Dorsolateral prefrontal cortex (tissue), 122 donors: ENCODE measurements at places on chromosomes 2 and 18. TPM values are rescaled to one million over a fixed set of nuclear protein-coding genes. Genes with fewer than 3 reads are reported as not detected.

DNA sequence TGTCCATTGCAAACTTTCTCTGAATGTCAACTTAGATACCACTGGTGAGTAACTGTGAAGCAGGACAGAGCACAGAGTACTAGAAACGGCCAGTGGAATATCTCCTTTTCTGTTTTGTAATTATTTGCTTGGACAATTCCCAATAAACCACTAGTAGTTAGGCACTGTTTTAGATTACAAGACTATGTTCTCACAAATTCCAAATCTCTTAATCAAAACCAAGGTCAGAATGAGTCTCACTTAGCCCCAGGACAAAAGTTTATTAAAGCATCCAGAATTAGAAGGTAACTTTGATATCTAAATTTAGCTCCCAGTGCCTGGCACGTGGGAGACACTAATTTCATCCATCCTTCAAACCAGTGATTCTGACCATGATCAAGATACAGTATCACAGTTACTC is 89.0 kb downstream of the ZNF521 start:
- no peak for DNase-seq

DNA sequence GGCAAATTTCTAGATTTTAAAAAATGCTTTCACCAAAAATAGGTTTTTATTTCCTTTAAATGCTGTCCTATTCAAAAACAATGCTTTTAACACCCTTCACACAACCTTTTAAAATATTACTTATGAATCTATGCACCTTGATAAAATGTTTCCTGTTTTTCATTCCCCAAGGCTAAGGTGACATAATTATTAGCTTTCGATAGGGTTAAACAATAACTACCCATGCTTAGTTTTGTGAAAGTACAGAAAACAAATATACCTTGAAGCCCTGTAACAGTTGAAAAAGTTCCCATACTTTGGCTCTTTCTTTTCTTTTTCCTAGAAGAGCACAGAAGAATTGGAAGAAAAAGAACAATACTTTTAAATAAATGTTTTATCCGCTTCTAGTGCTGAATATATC is 54.9 kb upstream of the ITPRID2 start:
- DNase-seq, result no peak

DNA sequence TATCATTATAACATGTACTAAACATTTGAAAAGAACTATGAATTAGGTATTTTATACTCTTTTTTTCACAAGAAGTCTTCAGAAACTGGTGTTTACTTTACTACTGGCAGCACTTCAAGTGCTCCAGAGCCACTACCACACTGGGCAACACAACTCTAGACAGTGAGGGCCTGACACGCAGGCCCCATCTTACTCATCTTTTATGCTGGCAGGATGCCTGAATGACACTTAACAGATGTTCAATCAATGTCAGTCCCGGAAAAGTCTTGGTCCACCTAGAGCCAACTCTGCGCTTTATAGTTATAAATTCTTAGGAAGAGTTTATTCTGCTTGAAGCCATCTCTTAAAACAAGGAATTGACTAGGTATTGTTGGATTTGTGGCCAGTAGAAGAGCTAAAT is 8.7 kb upstream of the WIPF1 start:
- no peak for DNase-seq

- DNase-seq, result no peak
These were observed 987.2 kb upstream of the CDH2 start for GRCh38 chr18:29164020-29164706.

GRCh38 chr18:63258749-63259566 is 60.6 kb downstream of the BCL2 start:
- DNase-seq, result peak; percentile 39

DNA sequence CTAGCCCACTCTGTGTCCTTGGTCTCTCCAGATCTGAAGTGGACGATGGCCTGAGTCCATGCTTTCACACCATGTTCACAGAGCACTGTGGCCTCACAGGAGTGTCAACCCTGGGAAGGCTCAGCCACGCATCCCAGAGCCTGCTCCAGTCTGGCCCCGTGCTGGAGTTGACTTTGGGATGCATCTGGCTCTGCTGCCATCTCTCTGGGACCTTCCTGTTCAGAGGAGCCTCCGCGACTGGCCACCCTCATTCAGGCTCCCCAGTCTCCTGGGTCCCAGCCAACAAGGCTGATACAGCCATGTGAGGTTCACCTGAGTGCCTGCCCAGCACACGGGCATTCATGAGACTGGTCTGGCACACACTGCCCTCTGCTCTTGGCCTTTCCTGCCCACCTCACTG is 199.7 kb upstream of the RAB6C start:
- no peak for DNase-seq

- DNase-seq, result no peak
These were observed 16.3 kb downstream of the NRP2 start for GRCh38 chr2:205698286-205699268.

DNA sequence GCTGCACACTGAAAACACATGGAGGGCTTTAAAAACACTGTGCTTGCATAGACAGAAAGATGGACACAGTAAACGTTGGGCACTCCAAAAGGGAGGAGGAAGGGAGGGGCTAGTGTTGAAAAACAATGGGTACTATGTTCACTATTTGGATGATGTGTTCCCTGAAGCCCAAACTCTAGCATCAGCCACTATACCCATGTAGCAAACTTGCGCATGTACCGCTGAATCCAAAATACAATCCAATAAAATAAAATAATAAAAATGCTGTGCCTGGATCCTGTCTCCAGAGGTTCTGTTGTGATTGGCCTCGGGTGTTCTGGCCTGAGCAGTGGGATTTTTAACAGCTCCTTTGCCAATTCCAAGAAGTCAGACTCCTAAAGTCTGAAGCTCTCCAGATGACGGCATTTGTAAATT is 166.0 kb downstream of the TMEM182 start:
- DNase-seq, result no peak

SLC4A3 gene
- 52.4 TPM for total RNA-seq

SCYGR4 gene
- total RNA-seq, result not detected
